ENCODE measurements at places on chromosomes 3 and 15.

DNA sequence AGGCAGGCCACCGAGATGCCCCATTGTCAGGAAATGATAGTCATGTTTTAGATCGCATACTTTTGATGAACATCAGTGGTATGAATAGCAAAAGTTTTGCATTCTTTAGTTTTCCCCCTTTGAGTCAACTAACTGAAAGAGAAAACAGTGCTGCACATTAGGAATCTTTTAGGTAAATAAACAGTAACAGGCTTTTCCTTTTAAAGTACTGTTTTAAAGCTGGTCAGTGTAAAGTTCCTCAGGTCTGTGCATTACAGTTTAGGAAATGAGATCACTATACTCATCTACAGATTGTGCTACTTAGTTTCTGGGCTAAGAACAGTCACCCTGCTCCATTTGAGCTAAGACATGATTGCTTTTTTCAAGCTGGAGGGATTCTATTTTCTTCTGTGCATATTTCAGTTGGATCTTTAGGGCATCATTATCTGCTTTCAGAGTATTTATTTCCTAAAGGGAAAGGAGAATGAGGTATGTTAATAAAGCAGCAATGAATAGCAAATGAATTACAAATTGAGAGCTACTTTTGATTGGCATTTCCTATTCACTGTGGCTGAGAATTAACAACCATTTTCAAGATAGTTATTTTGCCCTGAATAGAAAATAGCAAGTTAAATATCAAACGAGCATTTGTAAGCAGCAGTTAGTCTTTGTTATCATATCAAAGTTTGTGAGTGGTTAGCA lies 36.5 kb downstream of the FAM98B start:
- no peak for DNase-seq

DNA sequence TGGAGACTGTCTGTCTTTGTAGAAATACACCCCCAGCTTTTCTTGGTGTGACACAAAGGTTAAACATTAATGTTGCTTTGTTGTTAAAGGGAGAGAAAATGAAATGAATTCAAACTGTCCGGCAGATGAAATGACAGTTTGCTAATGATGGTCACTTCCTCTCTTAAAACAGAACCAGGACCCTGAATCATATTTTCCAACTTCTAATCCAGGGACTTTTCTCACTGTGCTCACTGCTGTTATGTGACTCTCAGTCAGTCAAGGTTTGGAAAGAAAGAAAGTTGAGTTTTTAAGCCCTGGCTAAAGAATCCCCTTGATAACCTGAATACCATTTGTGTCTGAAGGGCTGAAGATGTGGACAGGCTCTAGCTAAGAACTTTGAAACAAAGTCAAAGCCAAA lies 215.8 kb downstream of the AGBL1 start:
- no peak for DNase-seq

GRCh38 chr15:100909565-100909964 lies 9.6 kb upstream of the LRRK1 start:
- DNase-seq: no peak

GRCh38 chr3:113531826-113532697 lies at the start of gene SIDT1:
Gene SIDT1 (plus strand): TSS chr3:113532555. CDS start chr3:113533022, 467 bp downstream.
- peak; percentile 44 for DNase-seq

GRCh38 chr3:8423307-8423706 lies 78.3 kb upstream of the LMCD1 start:
- DNase-seq: no peak

GRCh38 chr15:72735111-72735510 lies 48.4 kb downstream of the ADPGK start:
- DNase-seq: no peak

GRCh38 chr15:56587686-56588085 lies 122.7 kb upstream of the MNS1 start:
- DNase-seq: no peak

DNA sequence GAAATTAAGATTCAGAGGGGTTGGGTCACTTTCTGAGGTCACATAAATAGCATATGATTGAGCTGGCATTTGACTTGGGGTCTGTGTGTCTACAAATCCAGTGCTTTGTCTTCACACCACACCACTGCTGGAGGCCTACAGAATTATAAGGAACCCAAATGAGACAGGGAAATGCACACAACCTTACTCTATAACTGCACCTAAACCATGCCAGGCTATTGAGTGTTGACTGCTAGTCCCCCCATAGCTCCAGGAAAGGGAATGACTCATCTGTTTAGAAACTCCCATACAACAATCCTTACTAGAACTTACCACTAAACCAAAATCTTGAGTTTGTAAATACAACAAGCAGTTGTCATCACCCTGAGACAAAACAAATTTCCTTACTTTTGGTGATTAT lies 16.9 kb upstream of the TSC22D2 start:
- DNase-seq: no peak

- no peak for DNase-seq
Measured at GRCh38 chr3:157157836-157158235, 2.1 kb downstream of the CCNL1 start.

DNA sequence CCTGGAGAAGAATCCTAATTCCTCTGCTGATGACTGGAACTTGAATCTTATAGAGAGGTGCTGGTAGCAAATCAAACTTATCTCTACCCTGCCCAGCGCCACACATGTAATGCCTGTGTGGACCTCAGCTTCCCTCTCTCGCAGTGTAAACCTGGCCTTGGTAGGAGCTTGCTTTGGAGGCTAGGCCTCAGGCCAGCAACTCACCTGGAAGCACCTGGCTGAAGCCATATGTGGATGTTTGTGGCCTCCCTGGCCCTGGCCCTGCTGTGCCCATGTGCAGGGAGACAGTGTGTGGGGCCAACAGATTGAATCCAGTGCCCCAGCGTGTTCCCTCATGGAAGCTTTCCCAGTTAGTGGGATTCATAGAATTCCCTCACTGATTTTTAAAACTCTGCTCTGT lies 8.4 kb downstream of the TTC21A start:
- DNase-seq: no peak

GRCh38 chr3:136586580-136586979 lies 165.6 kb downstream of the STAG1 start:
- no peak for DNase-seq

- DNase-seq: peak; percentile 17
Measured at GRCh38 chr3:72657666-72658065, 190.6 kb downstream of the SHQ1 start.

GRCh38 chr15:42375941-42376340 lies 16.6 kb downstream of the CAPN3 start:
- DNase-seq: no peak

- no peak for DNase-seq
Measured at GRCh38 chr3:127013758-127014535, 31.0 kb downstream of the PLXNA1 start.

- DNase-seq: no peak
Measured at GRCh38 chr3:107950417-107950816, 140.4 kb downstream of the CD47 start.

- no peak for DNase-seq
Measured at GRCh38 chr3:146325170-146325569, 74.3 kb upstream of the PLSCR4 start.

GRCh38 chr3:115704661-115705338 lies 81.5 kb downstream of the GAP43 start:
- DNase-seq: no peak

GRCh38 chr3:143121241-143122088 lies 1.9 kb downstream of the CHST2 start:
- DNase-seq: peak; percentile 44

DNA sequence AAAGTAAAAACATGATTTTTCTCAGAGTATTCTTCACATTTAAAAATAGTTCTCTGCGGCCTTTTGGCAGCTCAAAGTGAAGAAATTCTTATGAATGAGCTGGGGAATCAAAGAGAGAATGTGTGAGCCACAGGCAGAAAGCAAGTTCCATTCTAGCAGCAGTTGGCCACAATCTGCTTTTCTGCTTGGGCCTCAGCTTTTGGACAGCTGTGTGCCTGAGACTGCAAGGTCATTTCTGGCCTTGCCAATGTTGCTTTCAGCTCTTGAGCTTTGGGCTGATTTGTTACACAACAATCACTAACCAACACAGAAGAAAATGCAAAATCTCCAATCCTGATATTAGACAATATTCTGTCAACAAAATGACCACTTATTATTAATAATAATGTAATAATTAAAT lies 14.4 kb upstream of the TM4SF4 start:
- no peak for DNase-seq

- no peak for DNase-seq
Measured at GRCh38 chr3:123713211-123713610, 128.4 kb upstream of the HACD2 start.

DNA sequence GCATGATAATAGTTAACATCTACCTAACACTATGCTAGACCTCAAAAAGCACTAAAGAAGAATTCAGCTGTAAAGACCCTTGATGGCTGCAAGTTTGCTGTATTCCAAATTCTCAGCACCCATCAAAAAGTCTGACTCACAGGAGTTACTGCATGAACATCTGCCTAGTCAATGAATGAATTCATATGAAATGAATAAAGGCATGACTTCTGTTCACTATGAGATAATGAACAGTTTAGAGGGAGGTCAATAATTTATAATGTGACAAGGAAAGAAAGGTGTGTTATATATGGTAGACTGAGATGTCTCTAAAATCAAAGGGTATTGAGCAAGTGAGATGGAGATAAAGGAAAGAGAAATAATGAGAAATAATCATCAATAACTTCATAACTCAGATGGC lies 508.2 kb upstream of the TGFBR2 start:
- no peak for DNase-seq

Measured in stimulated activated CD4-positive, alpha-beta T cell treated with anti-CD3 and anti-CD28 coated beads, Interleukin-12 subunit alpha, Interleukin-12 subunit beta, amount 100 ng/mL, for 24 hours (primary cell).